ENCODE measurements at places on chromosomes 3 and 15. TPM values are rescaled to one million over a fixed set of nuclear protein-coding genes. Genes with fewer than 3 reads are reported as not detected.

DNA sequence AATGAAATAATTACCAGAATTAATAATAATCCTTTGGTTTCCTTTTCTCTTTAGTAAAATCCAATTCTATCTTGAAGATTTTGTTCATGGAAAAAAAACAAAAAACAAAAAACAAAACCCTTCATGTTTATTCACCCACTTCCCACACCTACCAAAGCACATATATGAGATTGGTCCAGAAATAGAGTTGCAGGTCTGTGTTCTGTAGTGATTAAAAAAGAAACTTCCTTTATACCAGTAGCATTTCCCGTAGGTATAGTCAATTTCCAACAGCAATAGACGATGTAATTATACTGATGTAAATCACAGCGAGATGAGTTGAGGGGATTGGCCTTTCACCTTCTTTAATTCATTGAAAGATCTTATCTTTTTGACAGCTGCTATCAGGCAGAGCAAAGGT is 194.6 kb downstream of the SOX2 start:
- no peaks in the 10 kb centered on the region for H3K4me1 ChIP-seq
- H3K4me3 ChIP-seq = no peak overlapping the region
- H3K27me3 ChIP-seq = no peaks in the 10 kb centered on the region
- H3K27ac ChIP-seq = no peak overlapping the region
- DNase-seq = no peak
- no peaks in the 10 kb centered on the region for H3K36me3 ChIP-seq

GRCh38 chr3:31908391-31909097 is 72.5 kb downstream of the OSBPL10 start:
- no peak overlapping the region for H3K27ac ChIP-seq
- H3K4me1 ChIP-seq = peaks cover 14% of the 10 kb centered on the region
- H3K36me3 ChIP-seq = no peaks in the 10 kb centered on the region
- DNase-seq = no peak

TKT gene
- total RNA-seq = 88.3 TPM

BUB1B gene
- total RNA-seq = 4.1 TPM

GXYLT2 gene
- 18.8 TPM for total RNA-seq

Data from stomach (tissue), 19 donors.